ENCODE measurements at places on chromosomes 1 and 21.
A peak's percentile ranks its signal among the peaks of the same experiment; 100 is the strongest.

DNA sequence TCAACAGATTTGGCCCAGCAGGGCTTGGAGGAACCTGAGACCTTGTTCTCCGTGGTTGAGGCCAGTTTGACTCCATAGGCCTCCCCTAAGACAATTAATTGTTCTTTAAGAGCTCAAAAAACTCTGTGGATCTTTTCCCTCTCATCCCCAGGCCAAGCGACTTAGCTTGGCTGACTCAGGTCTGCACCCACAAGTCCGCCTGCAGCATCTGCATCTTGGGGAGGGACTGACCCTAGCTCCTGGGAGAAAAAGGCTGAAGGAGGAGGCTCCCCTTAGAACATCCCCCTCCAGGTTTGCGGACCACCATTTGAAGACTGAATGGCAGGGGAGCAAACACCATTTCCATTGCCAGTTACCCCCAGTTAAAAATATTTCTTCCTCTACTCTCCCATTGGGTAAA is 1.5 kb upstream of the HES2 start:
- no peak for DNase-seq

- no peak for DNase-seq
Measured at GRCh38 chr1:75275631-75276030, 141.4 kb downstream of the LHX8 start.

- no peak for DNase-seq
Measured at GRCh38 chr1:3368059-3368458, 86.4 kb upstream of the ARHGEF16 start.

- no peak for DNase-seq
Measured at GRCh38 chr1:213962508-213962907, 25.3 kb upstream of the PROX1 start.

GRCh38 chr1:114336360-114336759 is 174.6 kb downstream of the TRIM33 start:
- no peak for DNase-seq

GRCh38 chr1:75725266-75725665 is 757 bp downstream of the ACADM start:
- no peak for DNase-seq

GRCh38 chr1:20216574-20216973 is 30.3 kb upstream of the PLA2G2C start:
- no peak for DNase-seq

- DNase-seq: no peak
Measured at GRCh38 chr1:218890451-218890850, 283.2 kb upstream of the LYPLAL1 start.

DNA sequence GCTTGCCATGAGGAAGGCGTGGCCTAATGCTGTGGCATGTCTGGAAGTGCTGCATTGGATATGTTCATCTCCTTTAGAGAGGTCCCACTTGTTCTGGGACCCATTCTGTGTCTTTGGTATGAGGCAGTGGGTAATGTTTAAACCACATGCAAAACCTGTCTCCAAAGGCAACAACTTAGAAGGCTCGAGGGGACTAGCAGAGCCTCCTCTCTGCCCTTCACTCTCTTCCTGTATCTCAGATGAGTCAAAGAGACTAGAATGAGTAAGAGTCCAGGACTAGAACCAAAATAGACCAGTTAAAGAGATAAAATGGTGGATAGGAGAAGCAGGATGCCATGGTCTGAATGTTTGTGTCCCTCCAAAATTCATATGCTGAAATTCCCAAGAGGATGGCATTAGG is 220.8 kb upstream of the KIAA0040 start:
- no peak for DNase-seq

GRCh38 chr21:40425981-40426380 is 421.0 kb downstream of the DSCAM start:
- DNase-seq: no peak

- DNase-seq: no peak
Measured at GRCh38 chr1:105243411-105243810, 1493.7 kb downstream of the AMY1C start.

DNA sequence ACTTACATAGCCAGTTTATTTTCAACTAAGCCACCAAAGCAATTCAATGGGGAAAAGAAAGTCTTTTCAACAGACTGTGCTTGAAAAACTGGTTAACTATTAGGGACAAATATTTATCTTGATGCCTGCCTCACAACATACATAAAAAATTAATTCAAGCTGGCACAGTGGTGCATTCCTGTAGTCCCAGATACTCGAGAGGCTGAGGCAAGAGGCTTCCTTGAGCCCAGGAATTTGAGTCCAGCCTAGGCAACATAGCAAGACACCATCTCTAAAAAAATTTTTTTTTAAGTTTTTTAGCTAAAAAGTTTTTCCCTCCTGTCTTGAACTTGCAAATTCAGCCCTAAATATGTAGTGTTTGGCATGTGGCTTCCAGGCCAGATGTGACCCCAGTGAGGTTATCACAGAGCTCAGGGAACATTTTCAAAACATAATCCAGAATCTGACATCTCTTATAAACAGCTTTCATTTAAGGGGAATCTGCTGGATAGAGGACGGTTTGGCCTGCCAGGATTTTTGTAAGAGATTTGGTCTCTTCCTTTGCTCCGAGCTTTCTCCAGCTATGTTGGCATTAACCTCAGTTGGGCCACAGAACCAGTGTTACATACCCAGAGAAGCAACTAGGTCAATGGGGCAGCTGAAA is 46.4 kb downstream of the COL6A1 start:
- DNase-seq: no peak

GRCh38 chr1:117166076-117166475 is 44.5 kb upstream of the TRIM45 start:
- peak; percentile 63 for DNase-seq

- no peak for DNase-seq
Measured at GRCh38 chr1:64396817-64397216, 73.1 kb upstream of the CACHD1 start.

GRCh38 chr1:198040880-198041279 is 115.9 kb upstream of the NEK7 start:
- no peak for DNase-seq

DNA sequence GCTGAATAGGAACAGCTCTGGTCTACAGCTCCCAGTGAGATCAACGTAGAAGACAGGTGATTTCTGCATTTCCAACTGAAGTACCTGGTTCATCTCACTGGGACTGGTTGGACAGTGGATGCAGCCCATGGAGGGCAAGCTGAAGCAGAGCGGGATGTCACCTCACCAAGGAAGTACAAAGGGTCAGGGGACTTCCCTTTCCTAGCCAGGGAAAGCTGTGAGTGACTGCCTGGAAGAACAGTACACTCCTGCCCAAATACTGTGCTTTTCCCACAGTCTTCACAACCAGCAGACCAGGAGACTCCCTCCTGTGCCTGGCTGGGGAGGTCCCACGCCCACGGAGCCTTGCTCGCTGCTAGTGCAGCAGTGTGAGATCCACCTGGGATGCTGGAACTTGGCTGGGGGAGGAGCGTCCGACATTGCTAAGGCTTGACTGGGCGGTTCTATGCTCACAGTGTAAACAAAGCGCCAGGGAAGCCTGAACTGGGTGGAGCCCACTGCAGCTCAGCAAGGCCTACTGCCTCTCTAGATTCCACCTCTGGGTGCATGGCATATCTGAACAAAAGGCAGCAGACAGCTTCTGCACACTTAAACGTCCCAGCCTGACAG is 14.7 kb downstream of the CR1L start:
- DNase-seq: no peak

DNA sequence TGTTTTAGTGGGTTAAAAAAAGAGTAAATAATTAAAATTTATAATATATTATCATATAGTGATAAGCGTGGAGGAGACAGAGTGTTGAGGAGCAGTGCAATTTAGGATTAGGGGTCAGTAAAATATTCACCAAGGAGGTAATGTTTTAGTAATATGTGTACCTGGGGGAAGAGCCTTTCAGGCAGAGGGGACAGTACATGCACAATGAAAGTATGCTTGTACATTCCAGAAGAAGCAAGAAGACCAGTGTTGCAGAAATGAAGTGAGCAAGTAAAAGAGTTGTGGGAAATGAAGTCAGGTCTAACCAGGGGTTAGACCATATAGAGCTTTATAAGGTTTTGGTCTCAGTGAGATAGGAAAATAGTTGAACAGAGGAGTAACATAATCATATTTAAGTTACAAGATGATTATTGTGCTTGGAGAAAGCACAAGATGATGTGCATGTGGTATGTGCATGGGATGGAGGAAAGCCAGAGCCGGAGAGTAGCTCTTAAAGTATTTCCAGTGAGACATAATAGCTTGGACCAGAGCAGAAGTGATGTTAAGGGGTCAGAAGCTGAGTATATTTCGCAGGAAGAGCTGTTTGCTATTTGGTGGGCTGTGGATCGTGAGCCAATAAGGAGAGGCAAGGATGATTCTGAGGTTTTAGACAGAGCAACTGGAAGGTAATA is 44.8 kb downstream of the SNX7 start:
- no peak for DNase-seq

DNA sequence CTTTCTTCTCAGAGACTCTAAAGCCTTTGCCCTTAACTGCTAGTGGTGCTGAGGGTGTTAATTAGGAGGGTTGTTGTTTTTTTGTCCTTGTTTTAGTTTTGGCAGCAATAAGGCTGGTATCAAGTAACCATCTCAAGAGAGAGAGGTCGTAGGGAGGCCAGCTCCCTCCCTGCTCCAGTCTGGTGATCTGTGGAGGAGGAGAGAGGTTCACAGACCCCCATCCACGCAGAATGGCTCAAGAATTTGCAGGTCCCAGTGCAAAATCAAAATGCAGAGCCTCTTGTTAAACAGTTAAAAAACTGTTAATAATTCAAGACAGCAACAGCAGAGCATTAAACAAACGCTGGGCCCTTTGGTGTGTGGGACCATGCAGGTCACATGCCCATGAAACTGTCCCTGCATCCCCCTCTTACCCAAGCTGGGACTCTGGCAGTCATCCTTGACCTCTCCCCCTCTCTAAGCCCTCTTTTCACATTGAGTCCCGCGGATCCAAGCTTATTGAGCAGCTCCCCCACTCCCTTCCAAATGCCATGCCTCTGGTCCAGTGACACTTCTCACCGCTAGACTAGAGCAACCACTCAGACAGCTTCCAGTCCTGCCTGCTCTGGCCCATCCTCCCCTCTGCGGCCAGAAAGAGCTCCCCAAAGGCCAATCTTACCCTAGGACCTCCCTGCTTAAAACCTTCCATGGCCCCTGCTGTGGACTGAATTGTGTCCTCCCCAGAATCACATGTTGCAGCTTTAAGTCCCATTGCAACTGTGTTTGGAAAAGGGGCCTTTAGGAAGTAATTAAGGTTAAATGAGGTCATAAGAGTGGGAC is 47.7 kb upstream of the RPL11 start:
- DNase-seq: no peak

DNA sequence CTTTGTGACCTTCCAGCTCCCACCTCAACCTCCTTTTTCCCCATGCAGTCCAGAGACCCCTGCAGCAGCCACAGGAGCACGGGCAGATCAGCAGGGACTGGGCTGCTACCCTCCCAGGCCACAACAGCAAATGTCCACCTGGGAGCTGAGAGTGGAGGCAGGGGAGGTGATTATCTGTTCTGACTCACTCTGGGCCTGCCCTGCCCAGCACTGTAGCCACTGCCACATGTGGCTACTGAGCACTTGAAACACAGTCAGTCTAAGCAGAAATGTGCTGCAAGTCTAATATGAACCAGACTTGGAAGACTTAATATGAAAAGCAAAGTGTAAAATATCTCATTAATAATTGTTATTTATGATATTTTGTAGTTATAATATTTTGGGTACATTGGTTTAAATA is 148.9 kb upstream of the VANGL1 start:
- no peak for DNase-seq

DNA sequence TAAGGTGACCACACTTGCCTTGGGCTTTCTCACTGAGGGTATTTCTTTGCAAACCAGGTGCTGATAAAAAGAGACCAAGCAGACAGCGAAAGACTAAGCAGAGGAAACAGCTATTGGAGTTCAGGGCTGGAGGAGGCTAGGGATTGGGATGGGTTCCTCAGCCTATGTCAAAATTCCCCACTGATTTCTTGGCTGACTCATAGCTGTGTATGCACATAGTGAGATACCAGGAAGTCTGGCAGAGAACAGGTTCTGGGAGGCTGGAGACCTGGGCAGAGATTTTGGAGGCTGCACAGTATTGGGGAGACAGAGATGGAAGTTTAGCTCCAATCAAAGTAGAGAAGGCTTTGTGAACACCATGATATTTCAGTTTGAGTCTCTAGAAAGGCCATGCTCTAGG is 25.3 kb downstream of the YARS1 start:
- DNase-seq: no peak

DNA sequence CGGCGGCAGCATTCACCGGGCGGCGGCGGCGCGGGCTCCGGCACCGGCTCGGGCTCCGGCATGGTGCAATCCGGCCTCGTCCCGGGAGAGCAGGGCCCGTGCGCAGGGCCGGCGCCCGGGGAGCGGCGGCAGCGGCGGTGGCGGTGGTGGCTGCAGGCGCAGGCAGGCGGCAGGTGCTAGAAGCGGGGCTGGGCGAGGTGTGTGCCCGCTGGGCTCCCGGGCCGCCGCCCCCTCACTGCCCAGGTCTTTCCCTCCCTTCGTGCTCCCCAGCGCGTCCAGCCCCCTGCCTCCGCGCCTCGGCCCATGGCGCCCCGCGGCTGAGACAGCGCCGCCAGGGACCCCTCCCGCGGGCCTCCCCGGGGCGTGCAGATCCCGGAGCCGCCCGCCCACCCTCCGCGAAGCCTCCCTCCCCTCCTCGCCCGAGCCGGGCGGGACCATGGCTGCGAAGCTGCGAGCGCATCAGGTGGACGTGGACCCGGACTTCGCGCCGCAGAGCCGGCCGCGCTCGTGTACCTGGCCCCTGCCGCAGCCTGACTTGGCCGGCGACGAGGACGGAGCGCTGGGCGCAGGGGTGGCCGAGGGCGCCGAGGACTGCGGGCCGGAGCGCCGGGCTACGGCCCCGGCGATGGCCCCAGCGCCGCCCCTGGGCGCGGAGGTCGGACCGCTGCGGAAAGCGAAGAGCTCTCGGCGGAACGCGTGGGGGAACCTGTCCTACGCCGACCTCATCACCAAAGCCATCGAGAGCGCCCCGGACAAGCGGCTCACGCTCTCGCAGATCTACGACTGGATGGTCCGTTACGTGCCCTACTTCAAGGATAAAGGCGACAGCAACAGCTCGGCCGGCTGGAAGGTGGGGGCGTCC is 492 bp downstream of the FOXO6 start:
- DNase-seq: no peak

DNA sequence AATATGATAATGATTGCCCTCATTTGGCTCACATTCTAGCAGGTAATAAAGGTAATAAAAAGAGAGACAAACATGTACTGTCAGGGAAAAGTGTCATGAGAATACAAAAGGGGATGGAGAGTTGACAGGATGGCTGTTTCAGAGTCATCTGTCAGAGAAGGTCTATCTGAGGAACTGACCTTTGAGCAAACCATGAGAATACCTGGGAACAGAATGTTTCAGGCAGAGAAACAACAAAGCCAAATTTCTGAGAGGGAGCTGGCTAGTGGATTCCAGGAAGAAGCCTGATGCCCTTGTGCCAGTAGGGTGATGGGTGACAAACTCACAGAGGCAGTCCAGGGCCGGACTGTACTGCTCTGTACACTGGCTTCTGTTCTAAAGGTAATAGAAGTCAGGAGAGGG is 107.2 kb downstream of the C1orf21 start:
- no peak for DNase-seq

- DNase-seq: peak; percentile 7
Measured at GRCh38 chr21:25790122-25790877, 55.5 kb downstream of the GABPA start.
